Cerebellum (tissue), 4 donors: ENCODE measurements at places on chromosomes 6 and 20.

- DNase-seq, result no peak
Observed at GRCh38 chr20:17766226-17766625, 66.5 kb downstream of the BANF2 start.

GRCh38 chr20:2742431-2742830 is 49.9 kb downstream of the EBF4 start:
- no peak for DNase-seq

GRCh38 chr6:72959821-72960220 is 265.5 kb downstream of the KHDC1L start:
- no peak for DNase-seq

DNA sequence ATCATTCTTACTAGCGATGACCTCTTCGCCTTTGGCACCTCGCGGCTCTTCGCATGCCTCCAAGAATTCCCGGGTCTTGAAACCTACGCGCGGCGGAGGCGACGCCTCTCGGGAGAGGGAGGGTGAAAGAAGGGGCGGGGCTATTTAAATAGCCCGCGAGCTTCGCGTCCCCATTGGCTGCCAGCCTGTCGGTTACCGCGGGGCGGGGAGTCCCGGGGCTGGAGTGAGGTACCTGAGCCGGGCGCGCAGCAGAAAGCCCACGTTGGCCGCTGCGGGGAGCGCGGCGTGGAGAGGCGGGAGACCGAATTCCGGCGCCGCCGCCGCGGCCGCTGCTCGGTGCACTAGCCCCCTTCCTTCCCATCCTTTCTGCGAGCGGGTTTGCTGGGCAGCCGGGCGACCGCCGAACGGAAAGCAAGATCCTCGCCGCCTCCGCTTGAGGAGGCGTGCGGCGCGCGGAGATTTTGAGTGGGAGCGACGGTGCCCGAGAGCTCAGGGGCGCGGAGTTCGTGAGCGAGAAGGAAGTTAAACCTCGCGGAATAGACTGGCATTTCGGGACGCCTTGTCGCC is at the start of gene BMP6:
TSS of gene BMP6 (plus strand) at position 251 of the 567 bp plus-strand sequence. CDS start 857 bp downstream, outside the sequence.
- peak; percentile 75 for DNase-seq

GRCh38 chr6:121482004-121482693 is 46.7 kb downstream of the GJA1 start:
- no peak for DNase-seq

DNA sequence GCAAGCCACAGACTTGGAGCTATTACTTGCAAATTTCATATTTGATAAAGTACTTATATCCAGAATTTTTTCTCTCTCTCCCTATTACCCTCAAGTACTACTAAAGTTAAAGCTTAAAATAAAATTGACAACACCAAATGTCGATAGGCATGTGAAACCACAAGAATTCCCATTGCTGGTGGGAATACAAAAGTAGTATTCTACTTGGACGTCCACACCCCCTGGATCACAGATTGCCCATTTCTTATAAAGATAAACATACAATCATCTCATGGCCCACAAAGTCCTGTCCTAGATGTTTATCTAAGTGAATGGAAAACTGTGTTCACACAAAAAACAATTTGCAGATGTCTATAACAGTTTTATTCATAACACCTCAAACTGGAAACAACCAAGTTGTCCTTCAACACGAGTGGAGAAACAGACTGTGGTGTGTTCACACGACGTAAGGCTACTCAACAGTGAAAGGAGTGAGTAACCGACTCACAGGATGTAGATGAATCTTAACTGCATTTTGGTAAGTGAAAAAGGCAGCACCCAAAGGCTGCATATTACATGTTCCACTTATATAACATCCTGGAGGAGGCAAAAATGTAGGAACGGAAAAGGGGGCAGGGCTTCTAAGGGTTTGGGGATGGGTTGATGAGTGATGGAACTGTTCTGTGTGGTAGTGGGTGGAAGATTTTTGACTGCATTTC is 297.4 kb downstream of the THBS2 start:
- no peak for DNase-seq

DNA sequence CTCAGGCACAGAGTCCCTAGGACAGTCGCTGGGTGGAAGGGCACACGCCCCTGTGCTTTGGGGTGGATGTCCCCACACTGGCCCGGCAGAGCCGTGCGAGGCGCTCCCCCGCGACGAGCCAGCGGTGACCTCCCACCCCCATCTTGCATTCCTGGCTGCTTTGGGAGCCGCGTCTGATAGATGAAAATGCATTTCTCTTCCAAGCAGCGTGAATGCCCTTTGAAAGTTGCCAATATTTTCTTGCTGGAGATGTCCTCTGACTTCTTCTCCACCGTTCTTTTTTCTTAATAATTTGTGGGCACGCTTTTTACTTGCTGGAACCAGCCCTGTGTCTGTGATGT is 29.9 kb downstream of the COL20A1 start:
- no peak for DNase-seq
